ENCODE measurements at places on chromosomes 7 and 10.

DNA sequence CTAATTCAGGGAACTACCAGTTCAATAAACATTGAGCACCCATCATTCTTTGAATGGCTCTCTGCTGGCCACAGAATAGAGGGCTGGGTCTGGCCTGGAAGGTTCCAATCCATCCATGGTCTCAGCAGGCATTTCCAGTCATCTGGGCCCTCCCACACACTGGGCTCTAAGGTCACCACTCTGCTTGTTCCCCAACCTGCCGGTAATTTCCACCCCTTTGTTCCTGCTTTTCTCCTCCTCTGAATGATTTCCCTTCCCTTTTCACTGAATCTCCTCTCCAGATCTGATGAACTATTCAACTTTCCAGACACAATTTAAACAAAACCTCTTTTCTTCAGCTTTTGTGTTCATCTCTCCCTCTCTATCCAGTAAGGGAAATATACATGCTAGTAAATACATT is 2.6 kb downstream of the BZW2 start:
- DNase-seq = no peak

GRCh38 chr10:98309366-98310355 is 41.7 kb upstream of the LOXL4 start:
- no peak for DNase-seq

- no peak for DNase-seq
Observed at GRCh38 chr10:125294109-125294508, 133.7 kb upstream of the CTBP2 start.

DNA sequence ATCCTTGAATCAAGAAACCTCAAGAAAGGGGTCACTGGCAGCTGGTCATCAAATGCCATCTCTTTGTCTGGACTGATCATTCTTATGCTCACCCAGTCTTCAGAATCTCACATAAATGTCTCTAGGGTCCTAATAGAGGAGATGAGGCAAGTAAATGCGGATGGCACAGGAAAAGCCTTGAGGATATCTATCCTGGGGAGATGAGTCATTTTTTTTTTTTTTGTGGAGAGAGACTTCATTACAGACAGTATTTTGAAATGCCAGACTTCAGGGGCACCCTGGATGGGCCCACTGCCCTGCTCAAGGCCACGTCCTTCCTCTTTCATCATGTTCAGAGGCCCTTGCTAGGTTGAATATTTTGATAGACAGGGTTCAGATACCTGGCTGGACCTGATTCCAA is 19.5 kb upstream of the PLPP4 start:
- DNase-seq = no peak

DNA sequence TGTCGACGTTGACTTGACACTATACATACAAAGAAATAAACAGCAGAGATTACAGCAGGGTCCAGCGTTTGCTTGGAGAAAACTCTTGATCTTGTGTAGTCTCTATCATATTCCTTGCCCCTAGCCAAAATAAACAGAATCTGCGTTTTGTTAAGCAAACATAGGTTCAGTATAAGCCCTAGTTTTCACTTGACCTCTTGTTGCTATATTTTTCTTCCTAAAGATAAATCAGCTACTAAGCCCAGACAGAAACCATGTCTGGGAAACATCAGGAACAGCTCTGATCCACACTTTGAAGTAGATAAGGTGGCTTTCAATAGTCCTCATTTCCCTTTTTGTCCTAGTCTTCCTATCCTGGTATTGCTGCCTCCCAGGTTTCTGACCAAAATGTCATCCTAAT is 328.2 kb upstream of the MAGI2 start:
- DNase-seq = no peak

DNA sequence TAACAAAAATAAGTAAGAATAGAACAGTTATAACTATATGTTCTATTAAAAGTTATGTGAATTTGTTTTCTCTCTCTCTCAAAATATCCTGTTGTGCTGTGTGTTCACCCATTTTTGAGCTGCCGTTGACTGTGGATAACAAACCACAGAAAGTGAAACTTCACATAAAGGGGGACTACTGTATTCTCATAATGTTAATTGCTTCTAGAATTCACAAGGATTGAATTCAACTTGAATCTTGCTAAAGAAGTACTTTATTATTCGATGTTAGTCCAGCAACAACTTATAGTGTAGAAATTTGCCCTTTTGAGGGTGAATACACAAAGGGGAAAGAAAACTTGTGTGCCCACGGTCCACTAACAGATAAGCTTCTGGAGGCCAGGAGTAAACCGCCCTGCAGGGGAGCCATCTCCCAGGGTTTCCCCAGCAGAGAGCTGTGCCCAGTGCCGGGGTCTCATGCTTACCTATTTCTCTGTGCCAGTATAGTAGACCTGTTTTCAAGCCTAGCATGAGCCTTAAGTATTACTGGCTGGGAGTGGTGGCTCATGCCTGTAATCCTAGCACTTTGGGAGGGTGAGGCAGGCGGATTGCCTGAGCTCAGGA is 87.1 kb downstream of the KAT6B start:
- DNase-seq = no peak

- no peak for DNase-seq
Observed at GRCh38 chr7:56092789-56093531, at the start of gene PHKG1. PHKG1 (minus strand) TSS chr7:56092952; CDS start chr7:56088941, 4,011 bp downstream.

GRCh38 chr10:77524281-77524711 is 113.3 kb downstream of the KCNMA1 start:
- DNase-seq = no peak

DNA sequence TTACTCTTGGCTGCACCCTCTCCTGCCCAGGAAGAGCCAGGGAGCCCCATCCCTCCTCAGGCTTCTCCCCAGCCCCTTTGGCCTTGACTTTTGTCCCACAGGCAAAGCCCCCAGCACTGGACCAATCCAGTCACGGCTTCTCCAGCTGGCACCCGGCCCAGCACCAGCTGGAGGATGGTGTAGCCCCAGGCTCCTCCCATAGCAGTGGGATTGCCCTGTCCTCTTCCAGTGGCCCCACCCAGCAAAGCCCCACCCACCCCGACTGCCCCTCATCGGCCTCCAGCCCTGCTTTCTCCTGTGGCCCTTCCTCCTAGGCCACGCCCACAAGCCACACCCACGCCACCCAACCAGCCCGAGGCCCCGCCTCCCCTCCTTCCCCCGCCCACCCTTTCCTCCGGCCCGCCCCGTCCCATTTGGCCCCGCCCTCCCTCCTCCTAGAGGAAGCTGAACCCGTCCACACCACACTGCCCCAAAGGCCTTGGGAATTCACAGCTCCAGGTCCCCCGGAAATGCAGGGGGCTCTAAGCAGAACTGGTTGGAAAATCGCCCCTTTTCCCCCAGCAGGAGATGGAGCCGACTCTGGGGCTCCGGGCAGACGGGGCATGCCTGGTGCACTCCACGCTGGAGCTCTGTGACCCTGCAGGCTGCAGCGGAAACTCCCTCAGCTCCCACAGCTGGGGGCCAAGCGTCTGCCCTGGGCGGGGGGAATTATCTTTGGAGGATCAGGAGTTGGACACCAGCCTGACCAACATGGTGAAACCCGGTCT is 25.2 kb downstream of the GET4 start:
- DNase-seq = no peak

DNA sequence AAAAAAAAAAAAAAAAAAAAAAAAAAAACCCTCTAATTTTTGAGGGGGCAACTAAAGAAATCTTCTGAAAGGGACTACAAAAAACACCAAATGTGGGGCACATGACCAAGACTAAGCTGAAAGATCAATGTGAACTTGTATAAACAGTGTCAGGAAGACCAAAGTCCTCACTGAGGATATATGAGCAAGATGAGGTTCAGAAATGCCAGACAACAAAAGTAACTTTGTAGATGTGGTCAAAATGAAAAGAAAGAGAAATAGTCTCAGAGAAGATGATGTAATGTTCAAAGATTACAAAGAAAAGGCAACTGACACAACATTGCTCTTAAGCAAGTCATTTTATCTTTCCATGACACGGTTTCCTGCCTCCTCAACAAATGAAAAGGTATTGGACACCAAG is 48.7 kb upstream of the PTPRZ1 start:
- DNase-seq = no peak

GRCh38 chr10:9126728-9127127 is 1072.2 kb downstream of the GATA3 start:
- no peak for DNase-seq

DNA sequence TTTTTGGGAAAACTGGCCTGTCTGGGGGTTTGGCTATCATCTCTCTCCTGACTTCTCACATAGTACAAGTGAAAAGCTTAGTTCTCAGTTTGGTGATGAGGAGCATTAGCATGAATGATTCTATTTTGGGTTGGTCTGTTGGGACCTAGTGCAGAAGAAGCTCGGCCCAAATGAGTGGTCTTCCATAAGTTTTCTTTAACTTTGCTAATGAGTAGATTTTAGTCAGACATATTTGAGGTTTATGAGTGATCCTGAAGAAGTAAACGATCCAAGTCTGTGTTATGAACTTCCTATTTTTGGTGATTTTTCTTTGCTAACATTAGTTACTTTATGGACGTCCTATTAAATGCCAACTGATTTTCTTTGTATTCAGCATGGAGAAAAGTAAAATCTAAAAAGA is 51.7 kb upstream of the CALD1 start:
- no peak for DNase-seq

GRCh38 chr7:104156842-104157277 is 51.0 kb downstream of the ORC5 start:
- DNase-seq = no peak

- DNase-seq = no peak
Observed at GRCh38 chr7:155343661-155344121, 46.0 kb downstream of the INSIG1 start.

DNA sequence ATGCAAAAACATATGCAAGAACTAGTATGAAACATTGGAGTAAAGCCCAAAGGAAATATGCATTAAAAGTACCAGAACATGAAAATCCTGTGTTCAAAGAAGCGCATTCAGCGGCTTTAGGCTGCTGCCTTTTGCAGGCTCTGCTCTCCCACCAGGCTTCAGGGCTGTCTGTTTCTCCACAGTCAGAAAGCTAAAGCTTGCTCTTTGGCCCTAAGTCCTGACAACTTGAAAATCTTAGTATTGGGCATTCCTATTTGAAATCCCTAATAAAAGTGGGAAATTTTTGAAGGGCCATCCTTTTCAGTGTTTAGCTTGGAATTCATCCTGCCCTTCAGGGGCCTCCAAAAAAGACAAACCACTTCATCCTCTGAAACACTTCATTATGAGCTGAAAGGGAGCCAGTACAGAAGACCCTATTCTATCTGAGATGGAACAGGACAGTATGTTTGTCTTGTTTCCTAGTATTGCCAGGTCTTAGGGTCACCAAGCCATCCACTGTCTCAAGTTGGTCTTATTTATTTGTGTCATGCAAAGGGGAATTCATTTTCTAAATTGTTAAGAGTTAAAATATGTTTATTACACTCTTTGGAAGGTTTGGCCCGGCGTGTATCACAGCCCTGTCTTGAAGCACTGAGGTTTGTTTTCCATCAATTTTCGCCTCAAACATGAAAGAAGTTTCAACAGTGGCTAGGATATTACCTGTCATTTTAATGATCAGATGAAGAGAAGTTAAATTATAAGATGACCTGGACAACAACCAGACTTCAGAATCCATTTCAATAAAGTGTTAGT is 326.3 kb upstream of the BMPER start:
- no peak for DNase-seq

GRCh38 chr10:128572696-128573095 is 446.5 kb upstream of the MKI67 start:
- no peak for DNase-seq

DNA sequence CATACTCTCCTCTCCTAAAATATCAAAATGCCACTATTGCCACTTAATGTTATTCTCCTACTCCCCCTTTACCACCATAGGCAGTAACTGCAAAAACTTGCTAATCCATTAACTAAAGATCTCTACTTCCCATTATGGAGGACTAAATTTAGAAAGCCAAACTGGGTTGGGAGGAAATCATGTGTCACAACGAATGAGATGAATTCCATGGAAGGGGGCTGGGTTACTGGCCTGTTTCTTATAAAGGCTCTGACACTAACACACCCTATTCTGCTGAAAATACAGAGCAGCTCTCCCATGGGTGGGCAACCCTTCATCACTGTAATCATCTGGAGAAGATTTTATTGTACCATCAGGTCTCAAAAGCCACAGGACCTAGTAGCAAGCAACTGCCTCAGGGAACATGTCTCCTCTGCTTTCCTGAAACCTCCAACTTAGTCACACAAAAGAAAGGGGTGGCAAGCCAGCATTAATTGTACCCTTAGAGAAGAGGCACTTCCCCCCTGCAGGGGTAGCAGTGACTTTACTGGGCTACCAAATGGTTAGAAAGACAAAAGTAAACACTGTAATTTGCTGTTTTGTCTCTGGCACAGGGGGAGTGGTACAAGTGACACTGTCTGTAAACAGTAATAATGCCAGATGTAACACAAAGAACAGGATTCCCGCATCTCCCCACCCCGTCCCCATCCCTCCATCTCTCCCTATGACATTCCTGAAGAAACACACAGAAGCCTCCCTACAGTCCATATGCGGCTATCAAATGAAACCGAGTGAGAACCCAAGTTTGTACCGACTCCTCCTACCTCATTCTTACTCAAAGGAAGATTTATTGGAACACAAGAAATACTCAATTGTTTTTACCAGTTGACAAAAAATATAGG is 81.6 kb downstream of the ARMH3 start:
- DNase-seq = no peak

- no peak for DNase-seq
Observed at GRCh38 chr10:61047081-61047480, 103.1 kb upstream of the RHOBTB1 start.

GRCh38 chr10:24715246-24715769 is 8.4 kb downstream of the ARHGAP21 start:
- no peak for DNase-seq

- no peak for DNase-seq
Observed at GRCh38 chr7:70477036-70478010, 654.6 kb upstream of the GALNT17 start.

- no peak for DNase-seq
Observed at GRCh38 chr7:158687406-158687805, 17.2 kb downstream of the NCAPG2 start.

- no peak for DNase-seq
Observed at GRCh38 chr7:87645446-87645845, 17.2 kb downstream of the RUNDC3B start.

DNA sequence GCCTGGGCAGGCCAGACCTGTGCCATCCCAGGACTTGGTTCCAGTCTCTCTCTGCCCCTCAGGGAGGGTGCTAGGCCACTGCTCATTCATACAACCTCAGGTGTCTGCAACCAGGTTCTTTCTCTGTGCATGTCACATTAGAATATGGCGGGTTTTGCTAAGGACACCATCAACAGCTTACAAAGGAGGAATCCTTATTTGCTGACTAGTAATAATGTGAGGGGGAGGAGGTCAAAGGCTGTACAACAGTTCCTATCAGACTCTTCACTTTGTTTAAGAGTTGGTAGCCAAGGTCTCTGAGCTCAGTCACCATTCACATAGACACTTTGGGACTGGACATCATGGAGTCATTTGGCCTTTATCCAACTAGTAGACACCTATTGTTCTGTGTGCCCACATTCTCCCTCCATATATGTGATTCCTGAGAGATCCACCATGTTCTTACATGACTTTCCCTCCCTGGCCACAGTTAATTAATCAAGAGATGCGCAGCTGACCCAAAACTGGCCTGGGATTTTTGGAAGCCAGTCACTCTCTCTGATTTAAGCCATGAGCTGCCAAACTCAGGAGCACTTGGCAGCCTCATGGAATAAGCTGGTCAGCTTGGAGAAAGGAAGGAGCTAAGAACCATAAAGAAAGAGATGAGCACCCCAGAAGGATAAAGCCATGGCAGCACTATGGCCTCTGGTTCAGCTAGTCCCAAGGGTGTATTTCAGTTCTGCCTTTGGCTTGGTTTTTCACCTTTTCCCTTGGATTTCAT is 51.2 kb downstream of the DPCD start:
- no peak for DNase-seq
